H9 (cell line): ENCODE measurements at places on chromosomes 12 and 14. TPM values are rescaled to one million over a fixed set of nuclear protein-coding genes. Genes with fewer than 3 reads are reported as not detected.

The POTEG gene
- not detected in 2 replicates for total RNA-seq

The FGF23 gene
- 0.13 and 0.24 TPM in 2 replicates for total RNA-seq

The FERMT2 gene
- total RNA-seq = 128 and 136 TPM in 2 replicates

The PPP4R4 gene
- total RNA-seq = 3.9 and 5.1 TPM in 2 replicates

The CCDC177 gene
- 6.1 and 6.2 TPM in 2 replicates for total RNA-seq

The ANAPC5 gene
- total RNA-seq = 95.3 and 101 TPM in 2 replicates

The C12orf56 gene
- total RNA-seq = 1.5 and 2.2 TPM in 2 replicates

The GZMB gene
- not detected in 2 replicates for total RNA-seq

The TAS2R50 gene
- total RNA-seq = 0.66 and 0.77 TPM in 2 replicates

The SERPINA12 gene
- total RNA-seq = not detected in 2 replicates

The SELPLG gene
- 0.09 and 0.15 TPM in 2 replicates for total RNA-seq

The RNF34 gene
- total RNA-seq = 65.3 and 66.4 TPM in 2 replicates

The CMA1 gene
- not detected in 2 replicates for total RNA-seq

The TMEM179 gene
- total RNA-seq = 11.1 and 11.4 TPM in 2 replicates

The EFCAB11 gene
- 17.4 TPM in 2 replicates for total RNA-seq

The ART4 gene
- total RNA-seq = not detected in 2 replicates

The KRT2 gene
- not detected in 2 replicates for total RNA-seq

The SPIC gene
- total RNA-seq = not detected in 2 replicates

The RITA1 gene
- total RNA-seq = 26.0 and 26.1 TPM in 2 replicates

The BEGAIN gene
- 2.6 and 2.7 TPM in 2 replicates for total RNA-seq

The BMAL2 gene
- total RNA-seq = 22.7 and 23.1 TPM in 2 replicates

The CHMP4A gene
- 42.0 and 46.2 TPM in 2 replicates for total RNA-seq

The LRRIQ1 gene
- 0.39 and 0.86 TPM in 2 replicates for total RNA-seq

The GPX2 gene
- 0.79 TPM in 1 of 2 replicates, not detected in the other for total RNA-seq

The RD3L gene
- not detected in 2 replicates for total RNA-seq

The TSPAN19 gene
- total RNA-seq = not detected in 2 replicates

The SBNO1 gene
- 46.0 and 47.5 TPM in 2 replicates for total RNA-seq

The C12orf50 gene
- 0.17 TPM in 1 of 2 replicates, not detected in the other for total RNA-seq
